ENCODE measurements at places on chromosomes 12 and 14.

DNA sequence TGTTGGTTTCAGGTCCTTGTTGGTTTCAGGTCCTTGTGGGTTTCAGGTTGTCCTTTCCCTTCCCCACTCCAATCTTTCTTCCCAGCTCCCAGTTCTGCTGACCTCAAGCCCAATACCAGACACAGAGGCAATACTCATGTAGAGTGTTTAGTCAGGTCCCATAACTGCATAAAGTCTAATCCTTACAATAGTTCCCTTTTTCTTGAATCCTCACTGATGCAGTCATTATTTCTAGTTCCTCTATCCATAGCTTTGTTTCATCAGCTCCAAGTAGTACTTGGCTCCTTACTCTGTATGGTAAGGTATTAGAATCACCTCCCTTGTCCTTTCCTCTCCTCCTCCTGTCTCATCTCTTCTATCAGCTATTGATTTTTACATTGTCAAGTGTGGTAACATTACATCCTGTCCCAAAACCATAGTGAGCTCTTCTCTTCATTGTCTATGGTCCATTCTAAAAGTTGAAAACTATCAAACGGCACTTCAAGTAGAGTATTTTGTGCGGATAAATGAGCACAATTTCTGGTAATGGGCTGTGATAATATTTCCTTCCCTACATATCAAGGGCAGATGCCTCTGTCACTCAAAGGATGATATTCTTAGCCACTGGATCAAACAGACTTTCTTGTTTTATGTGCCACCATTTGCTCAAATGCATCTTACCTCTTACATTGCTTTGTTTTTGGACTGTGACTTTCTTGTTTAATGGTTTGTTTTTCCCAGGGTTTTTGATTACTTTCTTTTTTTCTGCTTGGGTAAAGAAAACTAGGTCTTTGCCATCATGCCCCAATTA, 57.2 kb upstream of the JDP2 start:
- no peak for DNase-seq

DNA sequence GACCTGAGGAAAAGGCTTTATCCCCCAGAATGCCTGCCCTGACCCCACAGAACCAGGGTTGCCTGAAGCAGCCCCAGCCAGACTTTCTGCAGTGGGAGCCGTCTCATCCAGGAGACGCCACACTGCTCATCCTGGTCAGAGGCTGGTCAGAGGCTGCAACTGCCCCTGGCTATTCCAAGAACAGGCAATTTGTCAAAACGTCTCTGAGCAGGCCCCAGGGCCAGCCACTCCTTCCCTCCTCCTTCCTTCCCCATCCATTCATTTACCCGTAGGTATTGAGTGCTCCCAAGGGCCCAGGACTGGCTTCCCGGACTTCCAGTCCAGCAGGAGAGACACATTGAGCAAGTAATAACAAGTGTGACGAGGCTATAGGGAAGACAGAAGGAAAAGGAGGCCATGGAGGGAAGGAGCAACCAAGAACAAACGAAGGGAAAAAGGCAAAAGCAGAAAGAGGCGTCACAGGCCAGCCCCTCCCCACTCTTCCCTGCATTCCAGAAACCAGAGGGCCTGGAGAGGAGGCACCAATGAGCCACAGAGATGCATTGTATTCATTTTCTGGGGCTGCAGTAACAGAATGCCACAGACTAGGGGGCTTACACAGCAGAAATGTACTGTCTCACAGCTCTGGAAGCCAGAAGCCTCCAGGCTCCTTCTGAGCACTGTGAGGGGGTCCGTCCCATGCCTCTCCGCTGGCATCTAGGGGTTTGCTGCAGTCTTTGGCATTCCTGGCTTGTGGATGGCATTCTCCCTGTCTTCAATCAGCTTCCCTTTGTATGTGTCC, 21.0 kb upstream of the CD9 start:
- DNase-seq, result no peak

- no peak for DNase-seq
Observed at GRCh38 chr12:27261866-27262265, 17.8 kb downstream of the STK38L start.

- DNase-seq, result no peak
Observed at GRCh38 chr12:47317175-47317915, 237.6 kb upstream of the AMIGO2 start.

- no peak for DNase-seq
Observed at GRCh38 chr14:74572726-74573301, 39.2 kb downstream of the LTBP2 start.

DNA sequence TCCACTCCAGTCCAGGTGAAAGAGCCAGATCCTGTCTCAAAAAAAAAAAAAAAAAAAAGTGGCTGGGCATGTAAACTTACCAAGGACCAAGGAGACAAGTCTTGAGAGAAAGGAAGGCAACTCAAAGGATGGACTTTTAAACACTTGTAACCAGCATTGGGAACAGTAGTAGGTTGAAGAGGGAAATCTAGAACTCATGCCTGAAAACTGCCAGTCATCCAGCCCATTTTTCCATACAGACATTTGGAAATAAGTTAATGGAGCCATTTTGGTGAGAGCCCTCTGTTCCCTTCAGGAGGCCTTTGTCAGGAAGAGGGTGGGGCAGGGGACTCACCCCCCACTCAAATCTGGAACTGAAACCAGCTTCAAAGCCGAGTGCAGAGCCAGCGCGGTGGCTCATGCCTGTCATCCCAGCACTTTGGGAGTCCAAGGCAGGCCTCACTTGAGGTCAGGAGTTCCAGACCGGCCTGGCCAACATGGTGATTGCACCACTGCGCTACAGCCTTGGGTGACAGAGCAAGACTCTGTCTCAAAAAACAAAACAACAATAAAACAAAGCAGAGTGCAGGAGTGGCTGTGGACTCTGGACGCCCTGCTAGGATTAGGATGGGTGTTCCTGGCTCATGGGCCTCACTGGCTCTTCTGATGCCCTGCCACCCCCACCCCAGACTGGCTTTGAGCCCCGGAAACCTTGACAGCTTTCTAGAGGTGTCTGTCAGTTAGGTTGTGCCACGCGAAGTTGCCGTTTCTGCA, 1.6 kb upstream of the MLXIP start:
- DNase-seq, result no peak

GRCh38 chr14:52095336-52095735, 26.5 kb upstream of the NID2 start:
- DNase-seq, result no peak

- no peak for DNase-seq
Observed at GRCh38 chr12:94813314-94813713, 163.0 kb upstream of the TMCC3 start.

GRCh38 chr14:91413547-91414474, 3.8 kb downstream of the CCDC88C start:
- DNase-seq, result no peak

All from activated CD4-positive, CD25-positive, alpha-beta regulatory T cell (primary cell).